ENCODE measurements at places on chromosomes 3 and 15.

DNA sequence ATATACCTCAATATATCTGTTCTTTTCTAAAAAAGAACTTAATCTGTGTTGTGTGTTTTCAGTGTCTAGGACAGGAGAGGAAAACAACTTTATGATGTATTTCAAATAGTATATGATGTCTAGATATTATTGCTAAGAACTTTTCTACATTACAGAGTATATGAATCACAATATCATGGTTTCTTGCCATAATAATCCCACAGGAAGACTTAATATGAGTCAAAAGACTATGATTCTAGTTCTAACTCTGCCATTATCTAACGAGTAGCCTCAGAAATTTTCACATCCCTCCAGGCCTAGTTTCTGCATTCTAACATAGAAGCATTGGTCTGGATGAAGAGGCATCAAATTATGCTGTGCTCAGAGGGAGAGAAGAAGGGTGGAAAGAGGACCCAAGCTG lies 107.7 kb upstream of the SPRED1 start:
- DNase-seq = no peak

DNA sequence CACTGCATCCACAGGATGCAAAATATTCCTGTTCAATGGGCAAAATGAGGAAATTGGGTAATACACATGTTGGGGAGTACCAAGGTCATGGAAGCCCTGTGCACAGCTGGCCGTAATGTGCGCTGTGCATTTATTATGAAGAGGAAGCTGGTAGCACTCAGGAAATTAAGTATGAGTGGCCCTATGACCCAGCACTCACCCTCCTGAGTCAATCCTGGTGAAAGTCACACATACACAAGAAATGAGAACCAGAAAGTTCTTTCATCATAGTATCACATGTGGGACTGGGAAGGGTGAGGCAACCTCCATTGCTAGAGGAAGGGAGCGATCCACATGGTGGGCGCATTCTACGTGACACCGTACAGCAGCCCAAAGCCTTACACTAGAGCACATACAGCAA lies 11.4 kb upstream of the PRR20G start:
- DNase-seq = no peak

GRCh38 chr3:146387566-146387965 lies 81.8 kb downstream of the PLSCR2 start:
- no peak for DNase-seq

- peak; percentile 54 for DNase-seq
These were observed 46.2 kb downstream of the PTH1R start for GRCh38 chr3:46923559-46924350.

GRCh38 chr15:56939257-56939656 lies 20.8 kb downstream of the TCF12 start:
- no peak for DNase-seq

- no peak for DNase-seq
These were observed 28.6 kb upstream of the PLXNA1 start for GRCh38 chr3:126954141-126954842.

DNA sequence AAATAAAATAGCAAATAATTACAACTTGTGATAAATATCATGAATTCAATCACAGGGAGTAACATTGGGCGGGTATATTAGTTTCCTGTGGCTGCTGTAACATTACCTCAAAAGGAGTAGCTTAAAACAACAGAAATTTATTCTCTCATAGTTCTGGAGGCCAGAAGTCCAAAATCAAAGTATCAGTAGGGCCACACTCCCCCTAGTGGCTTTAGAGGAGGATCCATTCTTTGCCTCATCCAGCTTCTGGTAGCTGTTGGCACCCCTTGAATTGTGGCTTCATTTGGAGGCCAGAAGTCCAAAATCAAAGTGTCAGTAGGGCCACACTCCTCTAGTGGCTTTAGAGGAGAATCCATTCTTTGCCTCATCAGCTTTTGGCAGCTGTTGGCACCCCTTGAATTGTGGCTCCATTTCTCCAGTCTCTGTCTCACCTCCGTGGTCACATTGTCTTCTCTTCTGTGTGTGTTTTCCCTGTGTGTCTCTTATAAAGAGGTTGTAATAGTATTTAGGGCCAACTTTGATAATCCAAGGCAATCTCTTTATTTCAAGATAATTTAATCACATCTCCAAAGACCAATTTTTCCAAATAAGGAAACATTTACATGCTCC lies 3.1 kb upstream of the CFAP20DC start:
- no peak for DNase-seq

- DNase-seq = no peak
These were observed 2.0 kb downstream of the FOXP1 start for GRCh38 chr3:71581457-71582035.

DNA sequence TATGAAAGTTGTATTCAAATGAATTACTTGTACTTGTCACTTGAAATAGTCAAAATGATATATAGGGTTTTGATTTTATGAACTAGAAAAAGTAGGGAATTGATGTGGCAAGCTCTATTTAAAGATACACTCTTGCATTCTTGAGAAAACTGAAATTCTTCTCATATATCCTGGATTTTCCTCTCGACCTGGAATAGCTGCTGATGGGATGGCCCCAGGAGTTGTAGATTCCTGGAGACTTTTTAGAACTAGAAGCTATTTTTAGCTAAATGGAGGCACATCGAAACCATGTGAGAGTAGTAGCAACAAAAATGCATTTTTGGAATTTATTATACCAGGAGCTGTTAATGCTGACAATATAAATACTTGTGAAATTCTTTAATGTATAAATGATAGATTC lies 125.9 kb downstream of the LEKR1 start:
- DNase-seq = no peak

- no peak for DNase-seq
These were observed 30.9 kb upstream of the ZNF148 start for GRCh38 chr3:125406070-125406469.

DNA sequence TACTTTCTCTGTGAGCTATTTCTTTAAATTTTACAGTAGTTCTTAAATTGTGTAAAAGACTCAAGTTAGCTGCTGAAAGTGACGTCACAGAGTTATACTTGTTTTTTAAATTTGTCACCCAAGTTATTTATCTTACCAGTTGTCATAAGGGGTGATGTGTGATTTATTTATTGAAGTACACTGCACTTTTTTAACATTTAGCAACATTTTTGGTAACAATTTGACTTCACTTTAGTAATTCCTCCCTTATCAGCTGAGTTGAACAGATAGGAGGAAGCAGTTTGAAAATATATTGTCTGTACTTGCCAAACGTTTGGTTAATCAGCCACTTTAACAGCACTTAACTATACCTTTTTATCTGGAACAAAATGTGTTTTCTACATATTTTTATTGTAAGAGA lies 3.8 kb downstream of the STT3B start:
- DNase-seq = no peak

- no peak for DNase-seq
These were observed 2.4 kb downstream of the EIF4G1 start for GRCh38 chr3:184316792-184317191.

- DNase-seq = no peak
These were observed 118.0 kb upstream of the ARHGEF3 start for GRCh38 chr3:56919797-56920195.

- no peak for DNase-seq
These were observed 18.3 kb downstream of the SLC12A8 start for GRCh38 chr3:125194061-125194848.

DNA sequence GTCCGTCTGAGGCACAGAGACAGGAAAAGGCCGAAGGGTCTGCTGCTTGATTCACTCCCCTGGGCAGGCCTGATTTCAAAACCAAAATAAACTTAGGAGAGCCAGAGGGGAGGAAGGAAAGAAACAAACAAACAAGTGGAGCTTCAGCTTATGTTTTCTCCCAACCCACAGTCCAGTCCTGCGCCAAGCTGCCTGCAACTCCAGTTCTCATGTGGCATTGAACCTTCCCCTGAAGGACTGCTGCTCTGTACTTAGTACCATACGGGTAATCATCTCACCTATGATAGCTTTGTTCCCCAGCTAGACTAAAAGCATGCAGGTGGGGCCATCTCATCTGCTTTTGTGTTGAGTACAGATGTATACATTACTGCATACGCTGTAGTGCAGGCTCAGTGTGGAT lies 236.4 kb downstream of the THRB start:
- DNase-seq = no peak

GRCh38 chr3:41653571-41654239 lies 308.2 kb downstream of the ULK4 start:
- DNase-seq = no peak

DNA sequence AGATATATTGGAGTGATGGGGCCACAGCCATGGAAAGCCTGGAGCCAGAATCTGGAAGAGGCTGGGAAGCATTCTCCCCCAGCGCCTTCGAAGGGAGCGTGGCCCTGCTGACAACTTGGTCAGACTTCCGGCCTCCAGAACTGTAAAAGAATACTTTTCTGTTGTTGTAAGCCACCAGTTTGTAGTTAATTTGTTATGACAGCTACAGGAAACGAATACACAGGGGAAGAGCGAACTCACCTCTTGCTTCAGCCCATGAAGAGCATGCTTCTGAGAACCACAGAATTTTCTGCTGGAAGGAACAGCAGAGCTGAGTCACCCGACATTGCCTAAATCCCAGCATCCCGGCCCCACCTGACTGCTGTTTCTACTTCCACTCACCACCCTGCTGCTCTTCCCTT lies 501.7 kb downstream of the SHQ1 start:
- no peak for DNase-seq

DNA sequence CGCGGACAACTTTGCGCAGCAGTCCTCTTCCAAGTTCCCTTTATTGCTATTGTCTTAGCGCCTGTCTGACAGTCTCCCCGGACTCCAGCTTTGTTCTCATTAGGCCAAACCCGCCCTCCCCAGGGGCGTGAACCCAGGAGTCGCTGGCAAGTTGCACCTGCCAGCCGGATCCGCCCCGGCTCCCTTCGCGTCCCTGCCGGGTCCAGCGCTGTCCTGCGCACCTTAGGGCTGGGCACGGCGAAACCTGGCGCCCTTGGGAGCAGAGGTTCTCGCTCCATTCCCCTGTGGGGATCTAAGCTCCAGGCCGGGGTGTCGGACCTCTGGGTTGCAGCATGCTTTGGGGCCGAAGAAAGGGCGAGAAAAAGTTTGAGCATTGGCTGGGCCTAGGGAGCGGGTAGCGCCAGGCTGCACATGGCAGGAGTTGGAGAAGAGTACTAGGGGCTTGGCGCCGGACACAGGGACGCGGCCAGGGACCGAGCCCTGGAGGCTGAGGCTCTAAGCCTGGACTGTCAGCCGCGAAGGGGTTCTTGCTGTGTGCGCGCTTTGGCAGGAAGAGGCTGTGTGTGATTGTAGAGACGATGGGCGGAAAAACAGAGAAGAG lies 335.1 kb upstream of the THRB start:
- DNase-seq = no peak

DNA sequence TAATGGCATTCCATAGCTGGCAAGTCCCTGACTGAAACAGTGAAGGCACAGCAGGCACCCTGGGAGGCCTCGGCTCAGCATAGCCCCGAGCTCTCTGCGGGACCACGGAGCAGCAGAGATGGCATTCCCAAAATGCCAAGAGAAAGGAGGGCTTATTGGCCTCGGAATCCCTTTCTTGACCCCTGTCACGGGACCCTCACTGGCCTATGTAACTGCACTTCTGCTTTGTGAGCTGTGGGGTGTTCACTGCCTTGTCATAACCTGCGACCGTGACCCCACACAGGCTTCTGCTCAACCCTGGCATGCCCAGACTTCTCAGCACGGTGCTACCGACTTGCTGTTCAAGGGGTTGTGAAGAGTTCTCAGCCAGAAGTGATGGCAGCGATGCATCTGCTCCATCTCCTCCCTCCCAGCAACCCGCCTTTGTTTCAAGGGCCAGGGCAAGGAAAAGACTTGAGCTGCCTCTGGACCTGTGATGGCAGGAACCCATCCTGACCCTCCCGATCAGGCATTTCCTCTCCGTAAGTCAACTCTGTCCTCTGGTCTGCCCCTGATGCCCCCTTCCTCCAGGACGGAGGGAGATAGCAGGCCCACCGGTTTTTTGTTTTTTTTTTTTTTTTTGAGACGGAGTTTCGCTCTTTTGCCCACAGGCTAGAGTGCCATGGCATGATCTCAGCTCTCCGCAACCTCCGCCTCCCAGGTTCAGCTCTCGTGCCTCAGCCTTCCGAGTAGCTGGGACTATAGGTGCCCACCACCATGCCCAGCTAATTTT lies 30.5 kb downstream of the EHD4 start:
- no peak for DNase-seq

GRCh38 chr15:73051391-73051806 lies 864 bp upstream of the NEO1 start:
- DNase-seq = no peak

DNA sequence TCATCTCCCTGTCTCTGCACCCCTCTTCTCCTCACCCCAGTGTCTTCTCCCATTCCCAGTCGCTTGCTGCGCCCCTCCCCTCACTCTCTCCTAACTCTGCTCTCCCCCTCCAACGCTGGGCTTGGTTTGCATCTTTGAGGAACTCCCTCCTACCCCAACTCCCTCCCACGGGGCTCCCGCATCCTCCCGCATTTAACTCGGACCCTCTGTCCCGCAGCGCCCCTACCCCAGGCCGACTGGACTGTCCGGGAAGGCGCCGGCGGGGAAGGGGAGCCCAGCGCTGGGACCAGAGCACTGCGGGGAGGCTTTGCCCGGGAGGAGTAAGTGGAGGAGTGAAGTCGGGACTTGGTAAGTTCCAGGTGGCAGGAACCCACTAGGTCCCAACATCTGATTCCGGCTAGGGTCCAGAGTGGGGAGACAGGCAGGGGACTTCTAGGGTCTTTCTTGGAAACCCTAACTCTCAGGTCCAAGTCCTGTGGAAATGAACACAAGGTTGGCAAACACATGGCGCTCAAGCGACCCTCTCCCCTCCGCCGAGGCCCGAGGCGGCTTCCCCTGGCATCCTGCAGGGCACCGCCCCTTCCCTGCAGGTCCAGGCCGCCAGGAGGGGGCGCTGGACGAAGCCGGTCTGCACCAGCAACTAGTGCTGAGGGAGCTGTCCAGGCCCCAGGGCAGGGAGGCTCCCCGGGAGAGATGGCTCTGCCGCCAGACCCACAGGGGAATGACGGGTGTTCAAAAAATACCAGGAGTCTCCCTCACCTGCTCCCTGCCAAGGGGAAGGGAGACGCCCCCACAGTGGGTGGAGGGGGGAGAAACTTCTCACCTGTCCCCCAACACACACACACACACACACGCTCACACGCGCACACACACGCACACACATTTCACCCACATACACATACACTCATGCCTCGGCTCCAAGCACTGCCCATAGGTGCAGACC lies 53.2 kb downstream of the LHFPL4 start:
- peak; percentile 88 for DNase-seq

DNA sequence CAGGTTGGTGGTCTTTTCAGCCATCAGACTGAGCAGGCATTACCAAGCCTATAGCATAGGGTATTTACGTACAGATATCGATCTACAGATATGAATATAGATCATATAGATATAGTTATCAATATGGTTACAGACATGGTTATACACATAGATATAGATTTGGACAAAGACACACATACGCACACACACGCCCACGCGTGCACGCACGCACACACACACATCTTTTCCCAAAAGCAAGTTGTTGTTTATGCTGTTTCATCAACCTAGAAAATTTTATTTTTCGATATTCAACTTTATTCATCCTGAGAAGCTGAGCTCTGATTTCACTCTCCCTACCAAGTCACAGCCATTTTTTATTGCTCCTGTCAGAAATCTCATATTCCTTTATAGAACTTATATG lies 309.1 kb downstream of the NLGN1 start:
- no peak for DNase-seq

- DNase-seq = no peak
These were observed 56.3 kb downstream of the PPP2R3A start for GRCh38 chr3:136021803-136022202.

Data from K562 (cell line).